ENCODE measurements at places on chromosomes 5 and 9. TPM values are rescaled to one million over a fixed set of nuclear protein-coding genes. Genes with fewer than 3 reads are reported as not detected.

The SPATA31A3 gene
- total RNA-seq = not detected

DNA sequence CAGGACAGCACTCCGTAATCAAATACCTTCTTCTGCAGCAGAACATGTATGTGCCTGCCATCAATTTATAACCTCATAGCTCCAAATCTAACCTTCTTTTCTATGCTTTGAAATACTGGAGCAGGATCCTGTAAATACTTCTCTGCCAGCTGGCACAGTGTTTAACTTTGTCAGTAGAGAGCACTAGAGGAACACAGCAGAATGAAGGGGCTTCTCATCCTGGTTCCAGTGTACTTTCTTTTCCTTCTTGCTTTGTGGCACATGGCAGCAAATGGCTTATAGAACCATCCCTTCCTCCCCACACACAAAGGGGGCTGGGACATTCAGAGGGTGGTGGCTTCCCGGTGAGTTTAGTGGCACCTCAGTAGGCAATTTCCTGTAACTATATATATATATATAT, 3.8 kb upstream of the FBXW11 start:
- H3K4me1 ChIP-seq = peaks cover 17% of the 10 kb centered on the region
- no peaks in the 10 kb centered on the region for H3K36me3 ChIP-seq
- no peaks in the 10 kb centered on the region for H3K27me3 ChIP-seq

DNA sequence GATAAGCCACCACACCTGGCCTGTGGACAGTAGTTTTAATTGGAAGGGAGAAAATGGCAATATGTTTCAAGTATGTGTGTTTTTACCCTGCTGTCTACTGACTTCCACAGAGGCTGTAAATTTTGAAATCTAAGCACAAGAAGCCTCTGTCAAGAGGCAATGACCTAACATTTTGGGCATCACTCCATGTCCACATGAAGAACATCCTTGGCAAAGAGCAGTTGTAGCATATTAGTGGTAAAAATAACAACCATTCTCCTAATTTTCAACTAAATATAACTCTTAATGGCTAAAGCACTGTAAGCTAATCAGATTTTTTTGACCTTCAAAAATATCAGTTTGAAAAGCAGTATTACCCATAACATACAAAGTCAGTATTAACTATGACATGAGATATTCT, 100.3 kb upstream of the APC start:
- no peaks in the 10 kb centered on the region for H3K4me1 ChIP-seq
- no peak for DNase-seq
- no peaks in the 10 kb centered on the region for H3K36me3 ChIP-seq
- H3K27me3 ChIP-seq = no peaks in the 10 kb centered on the region
- H3K27ac ChIP-seq = no peak overlapping the region

GRCh38 chr5:92758552-92758951, 822.5 kb downstream of the NR2F1-AS1 start:
- H3K27ac ChIP-seq = no peak overlapping the region
- no peaks in the 10 kb centered on the region for H3K36me3 ChIP-seq
- no peak for DNase-seq
- H3K4me1 ChIP-seq = no peaks in the 10 kb centered on the region
- H3K4me3 ChIP-seq = no peak overlapping the region

The PCDHGA5 gene
- total RNA-seq = 0.44 TPM

DNA sequence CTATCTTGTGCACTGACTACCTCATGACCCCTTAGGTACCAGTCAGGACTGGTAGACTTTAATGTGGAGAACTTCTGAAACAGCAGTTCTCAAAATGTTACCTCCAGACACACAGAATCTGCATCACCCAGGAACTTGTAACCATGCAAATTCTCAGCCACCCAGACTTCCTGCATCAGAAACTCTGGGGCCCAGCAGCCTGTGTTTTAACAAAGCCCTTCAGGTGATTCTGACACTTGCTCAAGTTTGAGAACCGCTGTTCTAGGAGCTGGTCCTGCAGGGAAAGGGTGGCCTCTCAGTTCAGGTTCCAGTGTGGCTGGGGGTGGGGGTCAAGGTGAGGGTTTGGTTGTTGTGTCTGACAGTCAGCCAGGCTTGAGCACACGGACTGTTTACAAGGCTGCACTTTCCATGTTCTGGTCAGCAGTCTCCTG, 28.4 kb downstream of the ZFP62 start:
- H3K27me3 ChIP-seq = no peaks in the 10 kb centered on the region
- peak; percentile 48 for DNase-seq
- H3K36me3 ChIP-seq = peaks cover 27% of the 10 kb centered on the region

DNA sequence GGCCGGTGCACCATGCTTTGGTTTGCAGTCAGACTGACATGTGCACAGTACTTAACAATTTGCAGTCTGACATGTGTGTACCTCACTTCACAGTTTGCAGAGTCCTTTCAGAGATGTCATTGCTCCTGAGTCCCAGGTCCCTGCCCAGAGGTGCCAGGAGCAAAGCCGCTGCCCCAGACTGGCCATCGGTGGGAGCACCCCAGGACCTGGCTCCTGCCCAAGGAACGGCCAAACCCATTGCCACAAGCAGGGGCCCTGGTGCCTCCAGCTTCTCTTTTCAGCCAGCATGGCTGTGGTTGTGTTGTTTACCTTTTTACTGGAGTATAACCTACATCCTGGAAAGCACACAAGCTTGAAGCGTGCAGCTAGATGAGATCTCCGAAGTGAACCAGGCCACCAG, 28.6 kb downstream of the RASGEF1C start:
- no peaks in the 10 kb centered on the region for H3K4me1 ChIP-seq
- H3K27me3 ChIP-seq = no peaks in the 10 kb centered on the region
- H3K36me3 ChIP-seq = no peaks in the 10 kb centered on the region
- H3K27ac ChIP-seq = no peak overlapping the region
- H3K4me3 ChIP-seq = no peak overlapping the region

The LURAP1L gene
- total RNA-seq = not detected

The SOX30 gene
- 0.14 TPM for total RNA-seq

DNA sequence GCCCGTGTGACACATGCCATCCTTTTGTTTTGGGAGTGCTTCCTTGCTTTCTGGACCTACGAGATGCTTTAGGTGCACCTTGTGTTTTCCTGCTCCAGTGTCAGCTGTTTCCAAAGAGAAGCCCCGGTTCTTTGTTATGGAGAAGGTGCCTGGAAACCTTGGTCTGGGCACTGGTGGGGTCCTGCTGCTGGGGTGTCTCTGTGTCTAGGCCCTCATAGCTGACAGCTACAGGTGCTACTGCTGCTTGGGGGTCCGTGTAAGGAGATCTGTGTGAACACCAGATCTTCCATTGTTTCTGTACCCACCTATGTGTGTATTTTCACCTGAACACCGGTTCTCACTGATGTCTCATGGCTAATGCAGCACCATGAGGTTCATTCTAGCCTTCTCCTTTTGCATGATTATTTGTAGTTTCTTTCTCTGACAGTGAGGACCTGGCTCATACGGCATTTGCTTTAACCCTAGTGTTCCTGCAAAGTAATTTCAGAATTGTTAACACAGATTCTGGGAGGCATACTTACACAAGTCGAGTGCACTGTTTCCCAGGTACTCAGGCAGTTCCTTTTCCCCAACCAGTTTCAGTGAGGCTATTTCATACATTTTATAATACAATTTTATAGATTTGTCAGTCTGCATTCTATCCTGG, 13.2 kb upstream of the FAM120AOS start:
- peaks cover 76% of the 10 kb centered on the region for H3K4me1 ChIP-seq
- no peak overlapping the region for H3K27ac ChIP-seq
- H3K27me3 ChIP-seq = no peaks in the 10 kb centered on the region
- H3K36me3 ChIP-seq = no peaks in the 10 kb centered on the region

- H3K4me1 ChIP-seq = no peaks in the 10 kb centered on the region
- H3K36me3 ChIP-seq = peaks cover 3% of the 10 kb centered on the region
- H3K27me3 ChIP-seq = no peaks in the 10 kb centered on the region
- H3K27ac ChIP-seq = no peak overlapping the region
- no peak overlapping the region for H3K4me3 ChIP-seq
- DNase-seq = no peak
Measured at GRCh38 chr9:3329361-3329760, 196.4 kb downstream of the RFX3 start.

GRCh38 chr5:86679529-86679928, 61.8 kb downstream of the COX7C start:
- no peaks in the 10 kb centered on the region for H3K4me1 ChIP-seq
- H3K27ac ChIP-seq = no peak overlapping the region
- H3K4me3 ChIP-seq = no peak overlapping the region
- no peaks in the 10 kb centered on the region for H3K27me3 ChIP-seq
- DNase-seq = peak; percentile 6

- peak overlapping the region; percentile 7 for H3K4me3 ChIP-seq
- H3K27ac ChIP-seq = peak overlapping the region; percentile 50
- H3K27me3 ChIP-seq = no peaks in the 10 kb centered on the region
Measured at GRCh38 chr9:21096172-21096900, 18.6 kb upstream of the IFNB1 start.

DNA sequence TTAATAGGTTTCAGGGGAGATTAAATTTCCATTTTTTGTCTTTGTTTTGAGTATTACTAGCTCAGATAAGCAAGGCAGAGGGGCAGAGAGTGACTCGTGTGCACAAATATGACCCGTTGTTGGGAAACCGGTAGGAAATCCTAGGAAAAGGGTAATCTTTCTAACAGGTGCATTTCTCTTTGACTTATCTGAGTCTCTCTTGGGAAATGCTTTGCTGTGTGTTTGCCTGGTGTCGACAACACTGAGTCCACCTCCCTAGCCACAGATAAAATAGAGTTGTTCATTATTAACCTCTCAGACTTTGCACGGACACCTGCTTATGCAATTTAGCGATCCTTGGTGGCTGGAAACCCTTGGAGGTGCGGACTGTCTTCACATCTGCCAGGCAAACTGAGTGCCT, 164.2 kb downstream of the FGF1 start:
- no peaks in the 10 kb centered on the region for H3K27me3 ChIP-seq
- no peak overlapping the region for H3K27ac ChIP-seq
- no peak overlapping the region for H3K4me3 ChIP-seq
- no peaks in the 10 kb centered on the region for H3K4me1 ChIP-seq
- no peak for DNase-seq
- H3K36me3 ChIP-seq = no peaks in the 10 kb centered on the region

The HMCN2 gene
- not detected for total RNA-seq

DNA sequence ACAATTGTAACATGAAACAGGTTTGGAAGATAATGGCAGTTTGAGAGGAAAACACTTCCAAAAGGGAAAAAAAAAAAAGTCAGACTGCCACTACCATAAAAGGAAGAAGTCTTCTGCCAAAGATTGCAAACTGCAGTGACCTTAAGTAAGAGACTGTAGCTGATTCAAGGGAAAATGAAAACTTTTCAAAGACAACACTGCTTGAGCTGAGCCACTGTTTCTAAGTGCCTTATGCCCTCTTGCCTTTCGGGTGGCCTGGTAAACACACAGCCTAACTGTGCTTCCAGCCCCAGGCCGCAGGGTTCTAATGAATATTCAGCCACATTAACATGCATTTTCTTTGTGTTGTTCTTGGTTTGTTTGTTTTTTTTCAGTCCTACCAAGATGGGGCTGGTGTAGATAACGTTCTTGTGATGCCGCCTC, 354.6 kb downstream of the BNC2 start:
- H3K27me3 ChIP-seq = no peaks in the 10 kb centered on the region
- no peaks in the 10 kb centered on the region for H3K36me3 ChIP-seq
- DNase-seq = no peak
- H3K4me1 ChIP-seq = no peaks in the 10 kb centered on the region

GRCh38 chr5:38923661-38924451, 78.0 kb downstream of the OSMR start:
- H3K4me1 ChIP-seq = no peaks in the 10 kb centered on the region
- no peak overlapping the region for H3K4me3 ChIP-seq
- H3K27me3 ChIP-seq = no peaks in the 10 kb centered on the region
- no peak overlapping the region for H3K27ac ChIP-seq
- DNase-seq = no peak
- H3K36me3 ChIP-seq = no peaks in the 10 kb centered on the region

- H3K36me3 ChIP-seq = no peaks in the 10 kb centered on the region
- no peak overlapping the region for H3K4me3 ChIP-seq
Measured at GRCh38 chr5:158324236-158324635, 465.3 kb upstream of the CLINT1 start.

- H3K27me3 ChIP-seq = no peaks in the 10 kb centered on the region
- DNase-seq = no peak
- H3K4me1 ChIP-seq = no peaks in the 10 kb centered on the region
Measured at GRCh38 chr5:151463137-151464029, 16.0 kb downstream of the SLC36A1 start.

DNA sequence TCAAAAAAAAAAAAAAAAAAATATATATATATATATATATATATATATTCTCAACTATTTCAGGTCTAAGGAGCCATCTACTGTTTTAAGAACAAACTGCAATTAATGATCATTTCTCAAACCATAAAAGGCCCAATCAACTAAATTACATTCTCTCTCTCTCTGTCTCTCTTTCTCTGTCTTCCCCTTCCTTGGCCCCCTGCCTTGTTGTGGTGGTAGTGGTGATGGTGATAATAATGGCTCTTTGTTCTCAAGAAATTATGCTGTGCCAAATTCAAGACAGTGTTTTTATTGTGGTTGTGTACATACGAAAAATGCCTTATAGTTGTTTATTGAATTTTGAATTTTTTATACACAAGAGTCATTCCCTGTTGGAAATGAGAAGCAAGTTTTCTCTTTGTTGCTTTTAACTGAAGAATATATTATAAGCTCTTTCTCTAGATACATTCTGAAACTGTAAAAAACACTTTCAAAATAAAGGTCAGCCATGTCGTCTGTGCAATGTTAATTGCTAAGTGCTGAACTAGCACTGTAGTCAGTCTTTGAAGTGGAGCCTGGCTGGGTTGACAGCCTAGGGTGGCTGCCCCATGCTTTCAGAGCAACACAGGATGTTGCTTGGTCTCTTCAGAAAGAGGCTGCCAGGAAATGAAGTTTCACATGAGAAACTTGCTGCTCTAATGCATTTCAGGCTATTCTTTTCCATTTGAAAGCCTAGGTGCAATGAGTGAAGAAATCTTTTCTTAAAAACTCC, 96.0 kb downstream of the HINT1 start:
- peak; percentile 73 for DNase-seq
- H3K27ac ChIP-seq = peak overlapping the region; percentile 23
- H3K4me3 ChIP-seq = no peak overlapping the region
- no peaks in the 10 kb centered on the region for H3K36me3 ChIP-seq
- H3K27me3 ChIP-seq = no peaks in the 10 kb centered on the region

The SLC4A9 gene
- not detected for total RNA-seq

DNA sequence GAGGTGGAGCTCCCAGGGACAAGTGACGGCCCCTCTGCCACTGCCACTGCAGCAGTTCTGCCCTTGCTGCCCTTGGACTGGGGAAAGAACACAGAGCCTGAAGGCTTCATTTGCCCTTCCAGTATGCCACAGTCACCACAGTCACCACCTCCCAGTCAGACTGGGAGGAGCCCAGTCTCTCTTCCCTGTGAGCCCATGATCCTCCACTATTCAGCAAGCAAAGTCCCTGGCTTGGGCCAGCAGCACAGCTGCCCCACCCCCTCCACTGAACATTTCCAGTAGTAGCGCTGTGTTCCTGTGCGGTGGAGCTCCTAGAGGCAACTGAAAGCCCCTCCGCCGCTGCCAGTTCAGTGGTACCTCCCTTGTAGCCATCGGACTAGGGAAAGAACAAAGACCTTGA, 329.4 kb downstream of the MAN2A1 start:
- no peaks in the 10 kb centered on the region for H3K4me1 ChIP-seq
- H3K27me3 ChIP-seq = no peaks in the 10 kb centered on the region
- H3K27ac ChIP-seq = no peak overlapping the region
- no peak overlapping the region for H3K4me3 ChIP-seq
- H3K36me3 ChIP-seq = no peaks in the 10 kb centered on the region

GRCh38 chr5:117182104-117182503, 607.5 kb upstream of the SEMA6A start:
- no peak for DNase-seq
- H3K27me3 ChIP-seq = no peaks in the 10 kb centered on the region
- no peaks in the 10 kb centered on the region for H3K4me1 ChIP-seq
- no peak overlapping the region for H3K4me3 ChIP-seq
- no peak overlapping the region for H3K27ac ChIP-seq
